ENCODE measurements at places on chromosomes 6 and 20.
A peak's percentile ranks its signal among the peaks of the same experiment; 100 is the strongest.

DNA sequence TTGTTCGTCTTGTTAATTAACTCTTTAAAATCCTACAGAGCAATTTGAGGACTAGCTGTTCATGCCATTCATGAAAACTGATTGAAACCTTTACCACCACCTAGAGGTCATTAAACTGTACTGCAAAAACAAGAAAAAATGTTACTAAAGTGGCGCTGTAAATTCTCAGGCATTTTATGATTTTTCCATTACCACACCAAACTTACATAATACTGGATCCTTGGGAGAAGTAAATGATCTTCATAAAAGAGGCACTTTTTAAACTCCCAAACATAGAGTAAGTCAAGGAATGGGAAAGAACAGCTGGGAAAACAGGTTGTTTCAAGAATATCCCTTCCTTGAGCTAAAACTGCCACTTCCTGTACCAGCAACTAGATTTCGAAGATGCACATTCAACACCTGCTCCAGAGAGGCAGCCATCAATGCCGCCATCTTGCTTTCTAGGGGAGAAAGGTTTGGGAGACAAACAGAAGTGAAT is 54.3 kb downstream of the MYLIP start:
- DNase-seq, result peak; percentile 29

GRCh38 chr6:52155791-52156576 is 30.2 kb upstream of the IL17A start:
- no peak for DNase-seq

- no peak for DNase-seq
Observed at GRCh38 chr20:54167909-54168872, 5.6 kb downstream of the CYP24A1 start.

DNA sequence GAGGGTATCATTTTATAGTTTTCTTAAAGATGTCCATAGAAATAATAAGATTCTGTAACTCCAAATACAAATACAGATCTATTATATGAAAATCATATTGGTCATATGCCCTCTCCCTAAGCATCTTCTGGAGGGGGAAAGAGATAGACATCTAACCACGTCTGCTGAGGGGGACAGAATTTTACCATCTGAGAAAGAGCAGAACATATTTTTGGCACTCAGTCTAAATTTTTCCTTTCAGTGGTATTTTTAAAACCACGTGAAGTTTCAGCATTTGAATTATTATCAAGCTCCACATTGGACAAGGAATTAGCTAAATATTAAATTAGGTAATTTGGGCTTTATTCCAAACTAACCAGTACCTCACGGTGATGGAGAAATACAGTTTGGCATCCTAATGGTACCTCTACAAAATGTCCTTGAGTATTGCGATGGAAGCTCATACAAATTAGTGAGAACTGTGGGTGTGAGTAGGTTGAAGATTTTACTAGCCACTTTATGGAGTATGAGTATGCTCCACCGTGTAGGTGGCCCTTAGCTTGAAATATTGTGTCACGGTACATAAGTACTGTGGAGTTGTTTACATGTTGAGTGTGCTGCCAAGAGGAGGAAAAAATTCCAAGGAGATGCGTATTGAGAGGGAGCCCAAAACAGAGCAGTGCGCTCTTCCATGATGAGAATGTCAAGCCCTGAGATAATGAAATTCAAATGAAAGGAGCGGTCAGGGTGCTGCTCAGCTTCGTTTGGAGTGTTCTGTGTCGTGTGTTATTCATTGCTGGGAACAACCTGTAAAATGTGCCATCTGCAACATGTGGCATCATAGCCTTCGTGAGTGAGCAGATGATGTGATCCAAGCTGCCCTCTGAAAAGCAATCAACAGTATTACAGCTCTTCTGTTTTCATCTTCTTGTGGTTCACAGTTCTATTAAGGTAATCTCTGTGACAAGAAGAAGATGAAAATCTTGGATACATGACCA is 48.4 kb upstream of the PHACTR2 start:
- no peak for DNase-seq

GRCh38 chr6:90209527-90209926 is 87.1 kb downstream of the BACH2 start:
- no peak for DNase-seq

DNA sequence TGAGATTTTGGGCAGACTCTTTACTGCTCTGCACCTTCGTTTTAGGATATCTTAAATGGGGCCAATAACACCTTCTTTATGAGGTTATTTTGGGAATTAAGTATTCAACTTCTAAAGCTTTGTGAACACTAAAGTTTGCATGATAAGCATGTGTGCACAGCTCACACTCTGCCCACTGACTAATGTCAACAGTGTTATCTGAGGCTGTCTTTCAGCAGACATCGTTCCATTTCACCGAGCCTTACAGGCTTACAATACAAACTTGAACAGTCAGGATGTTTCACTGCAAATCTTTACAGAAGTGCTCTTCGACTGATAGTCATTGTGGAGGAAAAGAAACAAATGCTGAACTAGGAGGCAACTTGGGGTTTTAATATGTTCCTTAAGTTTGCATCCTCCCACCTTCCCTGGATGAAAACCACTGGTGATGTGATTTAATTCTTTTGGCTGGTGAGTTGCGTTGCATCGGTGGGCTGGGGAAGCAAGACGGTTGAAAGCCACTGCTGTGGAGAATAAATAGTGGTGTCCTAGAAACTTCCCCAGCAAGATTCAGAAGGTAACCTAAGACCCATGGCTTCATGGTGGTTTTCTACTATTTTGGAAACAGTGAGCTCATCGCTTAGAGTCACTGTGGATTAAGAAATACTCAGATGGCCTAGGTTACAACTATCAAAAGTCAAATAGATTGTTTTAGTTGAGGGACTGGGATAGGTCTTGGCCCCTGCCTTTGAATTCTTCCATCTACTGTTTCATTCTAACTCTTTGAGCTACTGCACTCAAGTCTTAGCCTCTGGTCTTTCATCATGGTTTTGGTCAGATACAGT is 167.2 kb upstream of the MAP3K7 start:
- no peak for DNase-seq

DNA sequence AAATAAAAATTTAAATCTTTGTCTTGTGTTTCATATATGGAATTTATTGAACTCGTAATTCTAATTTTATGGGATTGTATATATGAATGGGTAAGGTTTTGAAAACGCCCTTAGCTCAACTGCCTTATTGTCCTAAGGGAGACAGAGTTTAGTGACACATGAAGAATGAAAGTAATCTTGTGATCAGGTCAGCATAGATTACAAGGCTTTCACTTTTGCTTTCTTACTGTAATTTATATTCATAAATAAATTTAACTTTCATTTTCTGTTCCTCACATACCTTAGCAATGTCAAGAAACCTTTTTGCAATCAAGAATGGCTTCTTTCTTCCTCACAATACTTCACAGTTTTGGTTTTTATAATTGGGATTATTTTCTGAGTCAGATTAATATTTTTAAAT is 14.4 kb downstream of the KPNA5 start:
- DNase-seq, result no peak

Data from HFFc6 (cell line).